ENCODE measurements at places on chromosomes 5 and 9. TPM values are rescaled to one million over a fixed set of nuclear protein-coding genes. Genes with fewer than 3 reads are reported as not detected.

DNA sequence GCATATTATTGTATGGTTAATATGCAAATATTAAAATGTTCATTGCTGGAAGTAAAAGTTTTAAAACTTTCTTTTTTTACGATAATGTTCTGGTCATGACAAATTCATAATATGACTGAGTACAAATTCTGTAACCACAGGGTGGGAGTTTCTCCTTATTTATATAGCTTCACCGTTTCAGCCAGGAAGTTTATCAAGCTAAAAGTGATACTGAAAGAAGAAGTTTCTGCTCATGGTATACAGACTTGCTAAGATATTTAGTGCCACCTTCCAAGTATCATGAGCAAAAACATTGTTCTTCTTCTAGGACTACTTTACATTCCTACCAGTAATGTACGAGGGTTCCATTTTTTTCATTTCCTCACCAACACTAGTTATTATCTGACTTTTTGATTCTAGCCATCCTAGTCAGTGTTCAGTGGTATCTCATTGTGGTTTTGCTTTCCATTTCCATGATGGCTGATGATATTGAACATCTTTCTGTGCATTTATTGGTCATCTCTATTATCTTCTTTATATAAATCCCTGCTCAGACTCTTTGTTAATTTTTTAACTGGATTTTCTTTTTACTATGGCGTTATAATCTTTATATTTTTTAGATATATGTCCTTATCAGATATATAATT is 94.2 kb upstream of the PRRC1 start:
- no peak for ATAC-seq

- ATAC-seq = no peak
Measured at GRCh38 chr5:129857116-129857515, 47.1 kb upstream of the CHSY3 start.

- ATAC-seq = no peak
Measured at GRCh38 chr9:136495238-136495800, 12.5 kb upstream of the SEC16A start.

GRCh38 chr5:36089989-36090388 is 23.3 kb upstream of the UGT3A2 start:
- ATAC-seq = no peak

DNA sequence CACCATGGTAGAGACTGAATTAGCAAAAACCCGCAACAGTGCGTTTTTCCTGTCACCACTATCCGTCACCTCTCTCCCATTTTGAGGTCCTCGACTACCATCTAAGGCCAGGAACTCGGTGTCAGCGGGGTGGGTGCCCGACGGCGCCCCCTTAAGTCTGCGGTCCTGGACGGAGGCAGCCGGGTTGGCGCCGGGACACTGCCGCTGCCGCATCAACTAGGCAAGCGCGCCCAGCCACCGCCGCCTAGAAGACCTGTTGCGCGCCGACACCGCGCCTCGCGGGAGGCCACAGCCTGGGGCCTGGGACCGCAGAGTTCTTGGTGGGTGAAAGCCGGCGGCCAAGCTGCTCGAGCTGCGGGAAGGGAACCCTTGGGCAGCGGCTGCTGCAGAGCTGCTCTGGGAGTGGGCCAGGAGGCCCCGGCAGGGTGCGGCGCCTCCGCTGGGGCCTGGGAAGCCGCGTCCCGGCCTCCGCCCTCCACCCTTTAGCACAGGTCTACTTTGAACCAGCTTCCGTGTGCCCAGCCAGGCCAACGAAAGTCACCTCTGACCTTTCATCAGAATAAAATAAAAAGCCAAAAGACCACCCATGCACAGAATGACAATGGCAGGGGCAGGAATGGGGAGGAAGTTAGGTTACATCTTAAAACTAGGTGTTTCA is 3.5 kb downstream of the FOXB2 start:
- no peak for ATAC-seq

DNA sequence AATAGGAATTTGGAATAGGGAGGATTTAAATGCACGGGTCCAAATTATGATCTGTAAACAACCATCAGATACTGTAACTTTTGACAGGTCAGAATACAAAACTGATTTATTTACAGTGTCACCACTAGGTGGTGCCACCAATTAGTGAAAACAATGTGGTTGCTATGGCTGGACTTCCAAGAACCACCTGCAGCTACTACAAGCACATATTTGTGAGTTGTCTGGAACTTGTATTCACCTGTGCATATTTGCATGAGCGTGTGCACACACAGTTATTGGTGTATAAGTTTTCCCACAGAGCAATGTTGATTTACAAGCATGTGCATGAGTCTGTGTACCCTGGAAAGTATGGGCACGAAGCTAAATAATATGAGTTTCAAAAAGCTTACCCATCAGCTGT is 3.0 kb upstream of the HRCT1 start:
- ATAC-seq = no peak

DNA sequence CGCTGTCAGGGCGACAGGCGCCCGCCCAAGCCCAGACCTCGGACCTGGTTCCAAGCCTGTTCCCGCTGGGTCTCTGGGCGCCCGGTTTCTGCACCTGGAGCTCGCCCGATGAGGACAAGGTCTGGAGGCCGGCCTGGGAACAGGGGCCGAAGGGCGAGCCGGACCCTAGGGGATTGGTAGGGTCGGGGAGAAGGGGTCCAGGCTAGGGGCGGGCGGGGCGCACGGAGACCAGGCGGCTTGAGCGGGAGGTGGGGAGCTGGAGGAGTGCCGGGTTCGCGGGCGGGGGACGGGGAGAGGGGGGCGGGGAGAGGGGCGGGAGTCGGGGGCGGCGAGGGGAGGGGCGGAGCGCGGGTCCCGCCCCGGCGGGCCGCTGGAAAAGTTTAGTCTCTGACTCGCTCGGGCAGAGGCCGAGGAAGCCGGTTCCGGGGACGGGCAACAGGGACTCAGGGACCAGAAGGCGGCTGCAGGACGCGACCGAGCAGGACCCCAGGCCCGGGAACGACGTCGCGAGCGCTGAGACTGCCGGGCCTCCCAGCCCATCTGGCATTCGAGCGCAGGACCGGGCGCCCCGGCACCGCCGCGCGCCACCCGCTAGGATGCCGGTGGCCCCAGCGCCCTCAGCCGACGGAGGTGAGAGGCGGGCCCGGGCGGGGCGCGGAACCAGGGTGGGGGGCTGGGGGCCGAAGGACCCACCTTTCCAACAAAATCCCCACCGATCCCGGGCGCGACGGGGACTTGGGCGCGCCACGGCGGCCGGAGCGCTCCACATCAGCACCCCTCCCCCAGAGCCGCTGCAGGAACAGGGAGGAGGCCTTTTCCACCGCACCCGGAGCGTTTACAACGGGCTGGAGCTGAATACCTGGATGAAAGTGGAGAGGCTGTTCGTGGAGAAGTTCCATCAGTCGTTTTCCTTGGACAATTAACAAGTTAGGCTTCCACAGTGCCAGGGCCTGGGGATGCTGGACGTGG is at the start of gene S1PR3:
Gene S1PR3 (plus strand): TSS at position 403 of the 969 bp plus-strand sequence. CDS start 9,733 bp downstream, outside the sequence.
- peak; percentile 77 for ATAC-seq

GRCh38 chr5:102651466-102651865 is 103.6 kb upstream of the PAM start:
- ATAC-seq = no peak

DNA sequence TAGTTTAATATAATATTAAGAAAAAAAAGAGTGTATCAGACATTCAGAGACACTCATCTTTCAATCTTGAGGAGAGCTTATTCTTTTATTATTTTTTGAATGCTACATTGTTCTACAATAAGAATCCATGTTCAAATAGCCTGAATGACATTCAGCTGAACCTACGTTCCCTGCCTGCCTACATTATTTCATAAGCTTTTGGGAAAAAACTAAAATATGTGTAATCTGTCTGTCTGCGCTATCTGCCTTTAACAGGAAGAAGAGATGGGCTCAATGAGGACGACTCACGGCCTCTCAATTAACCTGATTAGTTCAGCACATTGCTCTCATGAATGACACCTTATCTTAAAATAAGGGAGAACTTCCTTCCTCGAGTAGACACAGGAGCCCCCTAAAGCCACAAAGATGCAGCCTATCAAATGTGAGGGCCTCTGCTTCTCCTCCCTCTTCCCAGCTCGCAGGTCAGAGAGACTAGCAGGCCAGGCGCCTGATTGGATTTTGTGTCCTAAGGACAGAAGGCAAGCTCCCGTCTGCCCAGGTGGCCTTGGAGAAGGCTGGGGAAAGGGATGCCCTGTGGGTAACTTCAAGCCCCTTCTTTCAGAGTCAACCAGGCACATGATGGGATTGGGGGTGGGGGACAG is 37.8 kb downstream of the EBF1 start:
- peak; percentile 32 for ATAC-seq

DNA sequence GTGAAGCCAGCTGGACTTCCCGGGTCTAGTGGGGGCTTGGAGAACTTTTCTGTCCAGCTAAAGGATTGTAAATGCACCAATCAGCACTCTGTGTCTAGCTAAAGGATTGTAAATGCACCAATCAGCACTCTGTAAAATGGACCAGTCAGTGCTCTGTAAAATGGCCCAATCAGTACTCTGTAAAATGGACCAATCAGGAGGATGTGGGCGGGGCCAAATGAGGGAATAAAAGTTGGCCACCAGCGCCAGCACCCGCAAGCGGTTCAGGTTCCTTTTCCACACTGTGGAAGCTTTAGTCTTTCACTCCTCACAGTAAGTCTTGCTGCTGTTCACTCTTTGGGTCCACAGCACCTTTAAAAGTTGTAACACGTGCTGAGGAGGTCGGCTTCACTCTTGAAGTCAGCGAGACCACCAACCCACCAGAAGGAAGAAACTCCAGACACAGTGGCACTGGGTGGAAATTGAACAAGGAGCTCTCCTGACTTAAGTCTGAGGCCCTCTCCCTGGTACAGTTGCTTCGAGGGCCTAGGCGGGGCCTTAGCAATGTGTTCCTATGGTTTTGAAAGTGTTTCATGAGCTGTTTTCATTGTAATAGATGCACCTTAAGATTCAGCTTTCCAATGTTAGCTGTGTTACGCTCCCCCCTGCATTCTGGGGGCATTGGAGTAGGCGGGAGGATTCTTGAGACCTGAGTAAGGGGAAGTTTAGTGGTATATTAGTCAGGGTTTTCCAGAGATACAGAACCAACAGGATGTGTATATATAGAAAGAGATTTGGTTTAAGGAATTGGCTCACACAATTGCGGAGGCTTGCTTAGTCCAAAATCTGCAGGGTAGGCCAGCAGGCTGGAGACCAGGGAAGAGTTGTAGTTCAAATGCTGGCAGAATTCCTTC is 21.5 kb upstream of the MYO10 start:
- ATAC-seq = no peak

DNA sequence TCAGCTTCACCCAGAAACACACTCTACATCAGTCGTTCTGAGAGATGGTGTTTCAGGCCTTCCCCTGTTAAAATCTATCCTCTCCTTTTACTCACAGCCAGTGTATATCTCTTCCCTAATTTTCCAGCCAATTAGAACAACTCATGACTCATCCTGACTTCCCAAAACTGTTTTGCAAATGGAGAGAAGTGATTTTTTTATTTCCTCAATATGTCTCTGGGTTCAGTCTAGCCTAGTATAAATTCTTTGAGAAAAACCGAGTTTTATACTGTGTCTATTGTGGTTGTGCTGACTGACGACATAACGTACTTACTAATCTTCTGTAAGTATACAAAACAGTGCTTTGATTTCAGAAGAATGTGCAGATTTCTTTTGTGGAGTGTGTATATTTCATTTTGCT is 28.4 kb upstream of the CAST start:
- ATAC-seq = no peak

GRCh38 chr5:173689737-173690360 is 73.4 kb upstream of the BOD1 start:
- no peak for ATAC-seq

PRDM9 gene
- total RNA-seq = not detected

GALT gene
- total RNA-seq = 19.1 TPM

PTGES gene
- 3.8 TPM for total RNA-seq

PCDHGA5 gene
- total RNA-seq = 2.6 TPM

LTC4S gene
- 7.5 TPM for total RNA-seq

DEPDC1B gene
- not detected for total RNA-seq

ACER2 gene
- 3.5 TPM for total RNA-seq

PTPRD gene
- total RNA-seq = 3.5 TPM
